Foreskin melanocyte (primary cell): ENCODE measurements at places on chromosomes 5 and 9.

- no peak for DNase-seq
Observed at GRCh38 chr5:176730815-176731475, 79.4 kb upstream of the UNC5A start.

GRCh38 chr5:160833806-160834205, 18.2 kb downstream of the ATP10B start:
- no peak for DNase-seq

DNA sequence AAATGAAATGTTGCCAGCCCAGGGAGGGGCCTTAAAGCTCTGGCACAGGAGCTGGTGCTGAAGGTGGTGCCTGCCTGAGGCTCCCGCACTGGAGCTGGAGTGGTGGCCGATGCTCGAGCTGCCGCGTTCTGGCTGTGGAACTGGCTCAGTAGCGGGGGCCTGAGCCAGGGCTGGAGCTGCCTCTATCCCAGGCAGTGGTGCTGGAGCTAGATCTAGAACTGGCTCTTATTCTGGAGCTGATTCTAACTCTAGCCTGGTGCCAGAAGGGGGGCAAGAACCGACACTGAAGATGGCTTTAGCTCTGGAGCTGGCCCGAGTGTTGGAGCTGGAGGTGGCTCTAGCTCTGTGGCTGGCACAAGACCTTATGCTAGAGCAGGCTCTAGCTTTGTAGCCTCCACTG, 19.2 kb downstream of the OBP2B start:
- no peak for DNase-seq

DNA sequence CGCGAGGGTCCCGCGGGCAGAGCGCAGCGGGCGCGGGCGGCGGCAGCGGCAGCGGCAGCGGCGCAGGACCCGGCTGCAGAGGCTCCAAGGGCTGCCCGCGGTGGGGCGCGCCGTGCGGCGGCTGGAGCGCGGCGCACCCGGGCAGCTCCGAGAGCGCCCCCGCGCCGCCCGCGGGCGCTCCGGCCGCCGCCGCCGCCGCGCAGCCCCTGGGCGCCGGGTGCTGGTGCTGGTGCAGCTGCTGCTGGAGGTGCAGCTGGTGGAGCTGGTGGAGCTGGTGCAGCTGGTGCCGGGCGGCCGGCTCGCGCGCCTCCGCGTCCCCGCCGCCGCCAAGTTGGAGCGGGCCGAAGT, 644 bp downstream of the IER5L start:
- DNase-seq, result no peak

GRCh38 chr5:71829206-71829605, 110.1 kb downstream of the CARTPT start:
- DNase-seq, result no peak

- no peak for DNase-seq
Observed at GRCh38 chr5:36389245-36389644, 87.5 kb upstream of the RANBP3L start.

DNA sequence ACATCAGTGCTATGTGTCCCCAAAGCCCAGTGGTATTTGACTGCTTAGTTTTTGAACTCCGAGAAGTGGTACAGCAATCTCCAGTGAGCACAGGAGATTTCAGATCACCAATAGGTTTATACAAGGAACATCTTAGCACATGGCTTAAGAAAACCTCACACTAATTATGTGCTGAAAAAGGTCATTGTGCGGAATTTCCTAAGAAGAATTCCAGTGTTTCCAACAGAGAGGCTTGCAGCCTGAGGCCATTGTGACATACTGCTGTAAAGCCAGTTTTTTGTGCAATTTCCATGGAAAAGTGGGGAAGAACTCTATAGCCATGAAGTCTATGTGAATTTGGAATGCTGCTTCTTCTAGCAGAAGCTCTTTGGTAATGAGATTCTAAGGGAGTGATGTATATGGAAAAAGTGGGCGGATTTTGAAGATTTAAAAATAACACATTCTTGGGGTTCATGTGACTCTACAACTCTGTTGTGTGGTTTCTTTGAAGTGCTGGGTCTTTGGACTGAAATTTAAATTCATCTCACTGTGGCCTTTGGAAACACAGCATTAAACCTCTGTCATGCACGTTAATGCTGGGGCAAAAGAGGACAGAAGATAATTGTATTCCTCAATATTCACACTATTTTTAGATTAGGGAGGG, 110.5 kb upstream of the CD180 start:
- peak; percentile 97 for DNase-seq
